CD8-positive, alpha-beta memory T cell (primary cell): ENCODE measurements at places on chromosomes 13 and 19. TPM values are rescaled to one million over a fixed set of nuclear protein-coding genes. Genes with fewer than 3 reads are reported as not detected.

The TUBA3C gene
- polyA plus RNA-seq, result not detected

The CRB3 gene
- polyA plus RNA-seq, result 4.1 TPM

The GSX1 gene
- polyA plus RNA-seq, result not detected

The PSG2 gene
- polyA plus RNA-seq, result not detected

The ZNF610 gene
- 1.8 TPM for polyA plus RNA-seq

The LILRA1 gene
- polyA plus RNA-seq, result not detected

The PCP2 gene
- polyA plus RNA-seq, result not detected

The MUC16 gene
- polyA plus RNA-seq, result 0.02 TPM

The SCEL gene
- not detected for polyA plus RNA-seq

The LGI4 gene
- polyA plus RNA-seq, result not detected

The SMIM17 gene
- not detected for polyA plus RNA-seq

The SRRM5 gene
- polyA plus RNA-seq, result 0.26 TPM

DNA sequence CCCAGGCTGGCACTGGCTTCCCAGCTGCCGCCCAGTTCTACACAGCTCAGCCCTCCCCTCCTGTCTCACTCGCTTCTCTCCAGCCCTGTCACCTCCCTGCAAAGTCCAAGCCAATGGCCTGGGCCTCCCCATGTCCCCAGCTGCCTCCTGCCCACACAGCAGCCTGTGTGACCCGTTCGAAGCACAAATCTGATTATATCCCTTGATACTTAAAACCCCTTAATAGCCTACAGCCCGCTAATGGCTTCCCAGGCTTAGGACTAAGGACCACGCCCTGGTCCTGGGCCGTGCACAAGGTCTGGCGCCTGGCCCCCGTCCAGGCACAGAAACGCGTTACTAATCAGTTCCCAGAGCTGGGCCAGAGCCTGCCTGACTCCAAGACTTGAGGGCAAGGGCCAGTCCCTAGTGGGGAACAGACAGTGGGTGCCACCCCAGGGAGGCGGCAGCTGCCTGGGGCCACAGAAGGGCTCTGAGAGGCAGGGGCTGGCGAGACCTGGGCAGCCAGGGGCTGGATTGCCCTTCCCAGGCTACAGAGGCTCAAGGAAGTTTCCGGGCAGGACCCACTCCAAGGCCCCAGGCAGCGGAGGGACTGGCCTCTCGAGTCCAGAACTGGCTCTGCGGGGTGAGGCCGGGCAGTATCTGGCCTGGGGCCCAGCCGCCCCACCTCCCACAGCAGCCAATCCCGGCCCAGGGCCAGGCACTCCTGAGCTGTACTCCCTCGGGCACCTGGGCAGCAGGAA, 10.4 kb downstream of the XAB2 start:
- DNase-seq, result no peak

DNA sequence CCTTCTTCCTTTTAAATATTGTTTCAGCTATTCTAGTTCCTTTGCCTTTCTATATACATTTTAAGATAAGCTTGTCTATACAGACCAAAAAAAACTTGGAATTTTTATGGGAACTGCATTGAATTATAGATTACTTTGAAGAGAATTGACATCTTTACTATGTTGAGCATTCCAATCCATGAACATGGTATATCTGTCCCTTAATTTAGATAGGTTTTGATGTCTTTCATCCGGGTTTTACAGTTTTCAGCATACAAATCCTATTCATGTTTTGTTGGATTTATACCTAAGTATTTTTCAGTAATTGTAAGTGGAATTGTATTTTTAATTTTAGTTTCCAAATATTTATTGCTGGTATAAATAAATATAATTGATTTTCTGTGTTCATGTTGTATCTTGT, 12.2 kb upstream of the IFNL1 start:
- no peak for DNase-seq

DNA sequence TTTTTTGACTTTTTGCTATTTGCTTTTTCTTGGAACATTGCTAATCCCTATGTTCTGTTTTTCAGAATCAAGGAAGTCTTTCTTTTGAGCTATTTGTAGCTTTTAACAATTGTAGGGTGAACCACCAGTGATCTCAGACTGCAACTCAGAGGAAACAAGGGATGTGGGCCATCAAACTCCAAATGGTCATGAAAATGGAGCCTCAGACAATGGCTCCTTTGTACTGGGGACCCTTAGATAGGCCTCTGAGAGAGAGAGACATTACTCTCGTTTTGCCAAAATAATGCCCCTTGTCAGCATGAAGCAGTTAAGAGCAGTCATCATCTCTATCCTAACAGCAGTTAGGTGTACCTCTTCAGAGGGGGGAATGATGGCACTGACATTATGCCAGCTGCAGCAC, 56.4 kb upstream of the GJB6 start:
- no peak for DNase-seq

DNA sequence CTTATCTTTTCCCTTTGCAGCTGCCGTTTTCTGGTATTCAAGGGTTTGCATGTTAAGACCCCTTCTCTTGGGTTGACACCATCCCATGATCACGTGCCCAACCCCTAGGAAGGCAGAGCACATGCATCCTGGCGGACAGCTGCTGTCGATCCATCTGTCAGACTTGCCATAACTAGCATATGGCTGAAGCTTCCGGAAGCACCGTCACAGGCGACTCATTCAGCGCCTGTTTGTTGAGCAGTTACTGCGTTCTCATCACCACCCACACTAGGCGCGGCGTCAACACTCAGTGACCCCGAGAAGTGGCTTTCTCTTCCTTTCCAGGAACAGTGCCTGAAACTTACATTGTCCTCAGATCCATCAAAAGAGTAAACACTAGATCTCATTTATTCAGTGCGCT, 93.6 kb downstream of the SOX1 start:
- no peak for DNase-seq

GRCh38 chr19:48372904-48373303, 8.7 kb downstream of the SYNGR4 start:
- no peak for DNase-seq

DNA sequence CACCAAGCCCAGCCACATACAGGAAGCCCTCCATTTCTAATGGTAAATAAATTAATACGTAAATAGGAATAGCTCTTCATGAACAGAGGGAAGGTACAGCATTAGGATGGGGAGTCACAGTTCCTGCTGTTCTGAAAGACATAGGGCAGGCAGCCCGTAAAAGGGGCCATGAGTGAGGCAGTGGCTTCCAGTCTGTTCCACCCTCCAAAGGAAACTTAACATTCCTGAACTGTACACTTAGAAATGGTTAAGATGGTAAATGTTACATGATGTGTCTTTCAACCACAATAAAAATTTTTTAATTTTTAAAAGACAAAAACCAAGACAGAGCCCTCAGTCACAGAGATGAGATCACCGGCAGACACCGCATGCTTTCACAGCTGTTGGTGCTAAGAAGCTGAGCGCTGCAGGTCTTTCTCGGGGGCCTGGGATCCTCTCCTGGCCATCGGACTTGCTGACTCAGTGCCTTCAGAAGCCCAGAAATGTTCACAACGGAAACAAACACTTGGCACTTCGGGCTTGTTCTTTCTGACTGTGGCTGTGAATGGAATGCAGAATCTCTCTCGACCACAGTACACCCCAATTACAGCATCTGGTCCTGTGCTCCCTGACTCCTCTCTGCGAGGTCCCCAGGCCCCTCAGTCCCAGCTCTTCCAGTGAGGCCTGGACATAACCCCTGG, 36.4 kb downstream of the EPS15L1 start:
- DNase-seq, result no peak

DNA sequence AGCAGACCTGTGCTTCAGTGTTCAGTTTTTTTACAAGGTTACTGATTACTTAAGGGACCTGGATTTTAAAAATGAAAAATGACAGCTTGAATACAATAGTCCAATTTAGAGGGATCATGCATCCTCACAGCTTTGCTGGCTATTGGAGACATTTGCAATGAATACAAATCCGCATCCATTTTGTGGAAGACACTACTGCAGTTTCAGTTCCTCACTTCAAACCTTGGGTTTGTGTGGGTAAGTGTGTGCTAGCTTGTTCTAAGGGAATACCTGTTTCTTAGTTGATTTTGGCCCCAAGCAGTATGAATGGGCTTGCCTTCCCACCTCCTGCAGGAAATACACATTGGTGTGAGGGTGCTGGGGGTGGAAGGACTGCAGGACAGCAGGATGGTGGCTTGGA, 222.4 kb downstream of the OLFM4 start:
- DNase-seq, result no peak

- DNase-seq, result no peak
Observed at GRCh38 chr19:39248806-39249205, at the start of gene IFNL4. Gene IFNL4, minus strand, starts transcription at chr19:39248856.

DNA sequence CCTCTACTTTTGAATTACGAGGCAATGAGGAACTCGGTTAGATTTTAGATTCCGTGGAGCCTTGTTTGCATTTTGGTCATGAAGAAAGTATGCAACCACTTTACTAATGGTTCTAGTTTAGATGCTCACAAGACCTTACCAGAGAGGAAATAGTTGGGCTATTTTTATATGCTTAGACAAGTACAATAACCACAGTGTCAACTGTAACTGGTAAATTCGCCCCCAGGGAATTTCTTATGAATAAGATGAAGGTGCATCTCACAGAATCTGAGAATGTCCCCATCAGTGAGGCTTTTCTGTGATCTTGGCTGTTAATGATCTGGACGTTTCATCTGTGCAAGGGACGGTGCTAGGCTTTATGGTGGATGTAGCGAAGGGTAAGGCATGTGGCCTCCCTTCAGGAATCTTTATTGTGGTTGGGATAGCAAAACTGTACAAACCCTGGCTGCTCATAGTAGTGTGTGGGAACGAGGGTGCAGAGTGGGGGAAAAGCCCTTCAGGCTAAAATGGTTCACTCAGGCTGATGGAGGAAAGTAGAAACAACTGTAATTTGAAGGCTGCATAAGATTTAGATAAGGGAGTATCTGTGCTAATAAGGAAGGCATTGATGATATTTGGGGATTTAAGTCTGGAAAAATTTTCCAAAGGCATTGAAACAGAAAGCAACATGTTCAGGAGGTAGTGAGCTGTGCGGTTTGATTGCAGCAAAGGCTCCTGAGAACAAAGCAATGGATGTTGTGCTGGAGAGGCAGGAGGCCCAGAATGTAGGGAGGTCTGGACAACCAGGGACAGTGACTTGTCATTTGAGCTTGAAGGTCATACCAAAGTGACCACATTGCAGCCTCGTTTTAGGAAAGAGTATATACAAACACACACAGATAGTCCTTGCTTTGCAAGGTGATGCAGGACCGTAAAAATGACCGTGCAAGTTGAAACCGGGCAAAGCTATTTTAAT, 28.4 kb downstream of the UBAC2 start:
- no peak for DNase-seq
